ENCODE measurements at places on chromosomes 13 and 19.

GRCh38 chr19:28497137-28497536, 715.8 kb downstream of the UQCRFS1 start:
- DNase-seq, result no peak

DNA sequence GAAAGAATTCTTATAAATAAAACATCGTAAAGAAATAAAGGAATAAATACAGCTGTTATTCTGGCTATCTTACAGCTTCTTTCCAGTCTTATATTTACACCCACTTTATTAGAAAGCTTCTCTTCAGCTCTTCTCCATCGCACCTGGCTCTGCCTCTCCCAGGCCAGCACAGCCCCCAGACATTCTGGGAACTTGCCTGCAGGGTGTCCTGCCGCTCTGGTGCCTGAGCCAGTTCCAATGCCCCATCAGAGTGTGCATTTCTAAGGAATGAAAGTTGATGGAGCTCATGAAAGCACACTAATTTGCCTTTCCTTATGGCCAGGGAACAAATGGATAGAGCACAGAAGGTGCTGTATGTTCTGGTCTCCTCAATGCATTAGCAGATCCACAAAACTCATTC, 68.7 kb downstream of the MIPEP start:
- peak; percentile 64 for DNase-seq

GRCh38 chr13:22077764-22078163, 406.9 kb downstream of the FGF9 start:
- no peak for DNase-seq

DNA sequence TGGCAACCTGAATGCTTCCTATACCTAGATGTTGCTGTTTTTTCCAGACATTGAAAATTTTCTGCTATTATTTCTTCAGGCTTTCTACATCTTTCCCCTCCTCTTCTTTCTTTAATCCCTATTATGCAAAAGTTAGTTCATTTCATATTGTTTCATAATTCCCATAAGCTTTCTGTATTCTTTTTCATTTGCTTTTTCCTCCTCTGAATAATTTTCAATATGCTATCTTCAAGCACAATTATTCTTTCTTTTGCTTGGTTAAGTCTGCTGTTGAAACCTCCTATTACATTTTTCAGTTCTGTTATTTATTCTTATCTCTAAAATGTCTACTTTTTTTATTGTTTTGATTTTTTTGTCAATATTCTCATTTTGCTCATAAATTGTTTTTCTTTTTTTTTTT, 947.1 kb upstream of the MIR17HG start:
- DNase-seq, result no peak

GRCh38 chr13:49995625-49996101, 1.2 kb upstream of the TRIM13 start:
- no peak for DNase-seq

DNA sequence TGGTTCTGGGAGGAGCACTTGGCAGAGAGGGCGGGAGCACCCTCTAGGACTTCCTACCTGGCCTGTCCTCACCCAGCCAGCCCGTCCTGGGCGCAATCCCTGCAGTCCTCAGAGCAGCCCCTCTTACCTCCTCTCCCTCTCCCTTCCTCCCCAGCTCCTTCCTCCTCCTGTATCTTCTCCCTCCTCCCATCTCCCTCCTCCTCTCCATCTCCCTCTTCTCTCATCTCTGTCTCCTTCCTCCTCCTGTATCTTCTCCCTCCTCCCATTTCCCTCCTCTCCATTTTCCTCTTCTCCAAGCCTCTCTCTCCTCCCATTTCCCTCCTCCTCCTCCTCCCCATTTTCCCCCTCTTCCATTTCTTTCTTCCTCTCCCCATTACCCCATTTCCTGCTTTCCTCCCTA, 89.8 kb downstream of the RYR1 start:
- DNase-seq, result no peak
